BJ (cell line): ENCODE measurements at places on chromosomes 5 and 9.

DNA sequence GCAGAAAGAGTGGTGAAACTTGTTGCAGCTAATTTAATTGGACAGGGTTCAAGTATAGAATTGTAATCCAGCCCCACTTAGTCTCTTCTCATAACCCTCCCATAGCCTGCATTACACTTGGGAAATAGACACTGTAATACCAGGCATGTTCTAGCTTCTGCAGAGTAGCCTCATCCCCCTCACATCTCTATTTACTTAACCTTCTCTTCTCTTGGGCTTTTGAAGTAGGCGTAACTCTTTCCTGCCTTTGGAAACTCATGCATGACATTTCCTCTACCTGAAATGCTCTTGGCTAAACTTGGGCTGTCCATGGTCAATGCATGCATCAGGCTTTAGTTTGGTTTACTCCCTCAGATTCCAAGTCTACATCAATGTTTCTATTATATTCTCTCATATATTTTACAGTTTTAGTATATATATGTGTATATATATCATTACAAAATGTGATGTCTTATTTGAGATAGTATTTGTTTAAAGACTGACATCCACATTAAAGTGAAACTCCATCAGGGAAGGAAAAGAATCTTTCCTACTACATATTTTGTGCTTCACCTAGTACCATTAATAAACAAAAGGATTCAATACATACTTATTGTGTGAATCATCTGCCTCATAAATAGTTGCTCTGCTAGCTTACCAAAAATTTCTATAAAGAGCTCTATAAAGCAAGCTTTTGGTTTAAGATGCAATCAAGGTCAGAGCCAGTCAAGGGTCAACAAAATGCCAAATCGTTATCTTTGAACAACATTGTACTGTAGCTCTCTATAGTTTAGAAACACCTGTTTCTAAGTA lies 1158.0 kb downstream of the MAT2B start:
- DNase-seq: no peak

DNA sequence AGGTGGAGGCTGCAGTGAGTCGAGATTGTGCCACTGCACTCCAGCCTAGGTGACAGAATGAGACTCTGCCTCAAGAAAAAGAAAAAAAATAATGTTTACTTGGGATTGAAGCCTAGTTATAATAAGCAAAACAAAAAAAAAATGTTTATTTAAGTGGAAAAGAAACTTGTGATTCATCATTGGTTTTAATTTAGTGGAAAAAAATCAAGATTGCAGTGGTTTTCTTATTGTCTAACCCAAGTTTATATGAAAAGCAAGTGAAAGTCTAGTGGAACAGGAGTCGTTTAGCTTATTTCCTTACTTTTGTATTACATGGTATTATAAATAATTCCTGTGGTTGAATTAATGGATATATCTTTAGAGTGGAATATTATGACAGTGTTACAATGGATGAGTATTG lies 8.4 kb downstream of the CNOT8 start:
- no peak for DNase-seq

- no peak for DNase-seq
Observed at GRCh38 chr9:85702191-85702590, 39.6 kb downstream of the AGTPBP1 start.

DNA sequence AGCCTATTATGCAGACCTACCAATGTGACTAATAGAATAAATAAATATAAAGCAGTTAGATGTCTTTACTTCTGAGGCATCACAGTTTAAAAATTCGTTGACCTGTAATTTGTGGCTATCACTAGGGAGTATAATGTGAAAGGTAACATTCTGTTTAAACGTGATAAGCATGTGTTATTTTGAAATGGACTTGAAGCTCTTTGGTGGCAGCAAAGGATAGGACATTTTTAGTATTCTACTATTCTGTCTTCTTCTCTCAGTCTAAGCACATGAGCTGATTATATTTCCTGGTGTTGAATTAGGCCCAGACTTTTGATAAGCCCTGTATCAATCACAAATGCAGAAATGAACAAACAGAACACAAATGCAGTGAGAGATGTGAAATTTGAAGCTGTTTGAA lies 974.0 kb upstream of the CDH10 start:
- no peak for DNase-seq

- DNase-seq: no peak
Observed at GRCh38 chr9:29068461-29068860, 1495.2 kb upstream of the C9orf72 start.

DNA sequence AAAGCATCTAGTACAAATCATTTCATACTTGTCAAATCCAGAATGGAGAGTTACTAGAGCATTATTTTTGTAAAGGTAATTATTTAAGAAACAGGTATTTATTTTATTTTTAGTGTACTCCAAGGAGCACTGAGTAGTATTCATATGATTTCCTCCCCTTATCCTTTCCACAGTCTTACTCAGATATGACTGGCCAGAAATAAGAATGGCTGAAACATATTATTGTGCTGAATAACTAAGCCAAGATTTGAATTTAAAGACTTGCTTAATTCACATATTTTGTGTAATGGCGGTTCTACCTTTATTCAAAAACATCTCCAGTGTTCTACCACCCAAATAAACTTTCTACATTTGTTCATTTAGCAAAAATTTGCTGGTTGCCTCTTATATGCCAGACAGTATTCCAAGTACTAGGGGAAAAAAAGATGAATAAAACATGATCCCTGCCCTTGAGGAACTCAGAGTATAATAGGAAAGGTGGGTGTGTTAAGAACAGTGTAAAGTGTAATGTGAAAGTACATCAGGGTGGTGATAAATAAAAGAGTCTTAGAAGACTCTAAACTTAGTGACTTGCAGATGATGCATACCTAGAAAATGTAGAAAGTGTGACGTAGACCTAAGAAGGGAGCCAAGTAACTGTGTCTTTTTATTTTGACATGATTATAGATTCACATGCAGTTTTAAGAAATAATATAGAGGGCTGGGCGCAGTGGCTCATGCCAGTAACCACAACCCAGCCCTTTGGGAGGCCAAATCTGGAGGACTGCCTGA lies 110.4 kb upstream of the GRHPR start:
- peak; percentile 21 for DNase-seq

- DNase-seq: no peak
Observed at GRCh38 chr5:156330141-156330870, 3.3 kb downstream of the SGCD start.

DNA sequence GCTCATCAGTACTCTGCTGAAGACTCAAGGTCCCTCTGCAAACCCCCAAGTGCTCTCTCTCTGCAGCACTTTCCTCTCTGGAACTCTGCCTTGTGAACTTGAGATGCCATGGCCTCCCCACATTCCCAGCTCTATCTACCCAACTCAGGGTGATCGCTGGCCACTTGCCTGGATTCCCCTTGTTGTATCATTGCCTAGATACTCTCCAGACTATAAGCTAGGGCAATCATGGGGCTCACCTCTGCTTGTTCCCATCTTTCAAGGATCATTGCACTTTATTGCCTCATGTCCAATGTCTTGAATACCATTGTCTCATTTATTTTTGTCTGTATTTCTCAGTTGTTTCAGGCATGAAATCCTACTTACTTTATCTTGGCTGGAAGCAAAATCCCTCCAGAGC lies 144.1 kb downstream of the PLPPR1 start:
- no peak for DNase-seq

DNA sequence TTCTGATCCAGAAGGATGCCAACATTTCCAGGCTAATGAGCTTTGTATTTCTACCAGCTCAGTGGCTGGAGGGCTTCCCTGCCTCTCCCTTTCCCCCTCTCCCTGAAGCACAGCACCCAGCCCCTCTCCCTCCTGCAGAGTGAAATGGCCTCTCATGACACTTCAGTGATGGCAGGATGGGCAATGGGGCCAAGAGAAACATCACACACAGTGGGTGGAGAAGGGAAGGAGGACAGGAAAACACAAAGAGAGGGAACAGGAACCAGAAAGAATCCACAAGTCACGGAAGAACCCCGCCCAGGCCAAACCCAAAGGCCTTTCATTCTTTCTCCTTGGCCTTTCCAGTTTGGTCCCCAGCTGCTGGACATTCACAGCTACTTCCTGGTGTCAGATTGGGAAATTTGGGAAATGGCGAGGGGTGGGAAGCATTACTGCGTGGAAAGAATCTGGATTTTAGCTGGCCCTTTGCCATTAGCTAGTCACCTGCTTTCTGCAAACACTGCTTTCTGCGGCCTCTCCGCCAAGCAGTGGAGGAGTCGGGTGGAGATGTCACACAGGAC lies 82.6 kb downstream of the GLDC start:
- DNase-seq: no peak

DNA sequence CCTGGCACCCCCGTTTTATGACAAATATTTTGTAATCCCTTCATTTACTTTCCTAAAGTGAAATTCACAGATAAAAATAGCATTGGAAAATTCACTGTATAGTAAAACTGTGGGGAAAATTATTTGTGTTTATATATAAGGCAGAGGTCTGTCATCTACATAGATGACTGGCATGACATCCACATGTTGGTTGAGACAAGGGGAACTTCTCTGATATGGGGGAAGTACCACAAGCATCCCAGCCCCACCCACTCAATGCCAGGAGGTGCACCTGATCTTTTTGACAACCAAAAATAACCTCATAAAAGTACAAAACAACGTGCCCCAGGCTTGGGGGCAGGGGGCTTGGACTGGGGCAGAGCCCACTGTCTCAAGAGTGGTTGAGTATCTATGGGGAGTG lies 6.3 kb upstream of the TDRD7 start:
- no peak for DNase-seq

- DNase-seq: no peak
Observed at GRCh38 chr5:43043400-43043756, 3.3 kb upstream of the ANXA2R start.

- DNase-seq: no peak
Observed at GRCh38 chr9:126211441-126212074, 115.1 kb upstream of the MVB12B start.

DNA sequence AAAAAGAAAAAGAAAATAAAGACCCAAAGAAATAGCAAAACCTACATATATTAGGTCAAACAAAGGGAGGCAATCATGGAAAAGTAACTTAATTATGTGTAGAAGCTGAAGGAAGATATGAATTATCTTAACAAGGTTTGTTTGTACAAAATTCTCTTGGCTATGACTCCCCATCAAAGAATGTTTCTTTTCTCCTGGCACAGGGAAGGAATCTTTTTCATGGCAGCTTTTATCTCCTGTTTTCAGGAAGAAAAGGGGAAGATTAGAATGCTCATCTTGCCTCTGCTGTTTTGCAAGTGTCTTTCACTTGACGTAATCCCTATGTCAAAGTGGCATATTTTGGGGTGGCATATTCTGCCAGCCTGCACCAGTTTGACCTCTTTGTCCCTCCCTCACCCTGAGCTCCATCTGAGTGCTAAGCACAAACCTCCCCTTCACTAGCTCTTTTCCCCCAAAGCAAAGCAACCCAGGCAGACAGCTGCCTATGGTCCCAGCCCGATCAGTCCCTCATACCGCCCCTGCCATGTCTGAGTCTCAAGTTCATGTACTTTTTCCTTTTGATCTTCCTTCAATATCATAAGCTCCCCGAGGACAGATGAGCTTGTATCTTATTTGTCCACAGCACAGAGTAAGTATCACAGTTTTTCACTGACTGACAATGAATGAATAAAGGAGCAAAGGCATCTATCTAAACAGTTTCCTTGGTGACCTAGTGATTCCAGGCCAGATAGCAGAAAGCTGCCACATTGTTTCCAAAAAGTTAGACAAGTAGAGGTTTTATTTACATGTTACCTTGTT lies 242.8 kb upstream of the ANKRD55 start:
- no peak for DNase-seq

- no peak for DNase-seq
Observed at GRCh38 chr5:103327893-103328292, 69.3 kb downstream of the MACIR start.

- no peak for DNase-seq
Observed at GRCh38 chr5:116411101-116411571, 163.5 kb downstream of the SEMA6A start.
